ENCODE measurements at places on chromosomes 6 and 20.

- no peak for DNase-seq
Measured at GRCh38 chr6:33166811-33167210, 25.5 kb downstream of the COL11A2 start.

- no peak for DNase-seq
Measured at GRCh38 chr6:57147955-57148858, 23.9 kb upstream of the BAG2 start.

GRCh38 chr6:89145091-89145955, 532 bp upstream of the PM20D2 start:
- no peak for DNase-seq

DNA sequence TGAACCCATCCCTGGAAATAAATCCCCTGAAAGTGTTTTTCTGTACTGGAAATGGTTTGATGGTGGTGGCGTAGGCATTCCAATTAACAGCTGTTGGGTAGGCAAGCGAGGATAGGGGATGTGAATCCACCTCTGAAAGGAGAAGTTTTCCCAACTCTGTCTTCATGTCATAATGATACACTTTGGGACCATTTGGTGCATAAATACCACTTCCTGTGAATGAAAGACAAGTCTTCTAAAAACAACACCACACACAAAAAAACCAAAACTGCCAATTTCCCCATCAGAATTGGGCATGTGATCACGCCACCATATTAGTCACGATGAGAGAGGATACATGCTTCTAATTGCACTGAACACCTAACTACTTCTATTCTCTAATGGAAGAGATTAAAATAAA, 6.4 kb downstream of the VNN2 start:
- DNase-seq, result no peak

GRCh38 chr6:16243055-16243454, 4.7 kb downstream of the GMPR start:
- DNase-seq, result no peak

- no peak for DNase-seq
Measured at GRCh38 chr20:33490023-33490933, at the start of gene CBFA2T2. TSS of gene CBFA2T2 (plus strand) at chr20:33490096. CDS start at chr20:33490268, 172 bp downstream.

DNA sequence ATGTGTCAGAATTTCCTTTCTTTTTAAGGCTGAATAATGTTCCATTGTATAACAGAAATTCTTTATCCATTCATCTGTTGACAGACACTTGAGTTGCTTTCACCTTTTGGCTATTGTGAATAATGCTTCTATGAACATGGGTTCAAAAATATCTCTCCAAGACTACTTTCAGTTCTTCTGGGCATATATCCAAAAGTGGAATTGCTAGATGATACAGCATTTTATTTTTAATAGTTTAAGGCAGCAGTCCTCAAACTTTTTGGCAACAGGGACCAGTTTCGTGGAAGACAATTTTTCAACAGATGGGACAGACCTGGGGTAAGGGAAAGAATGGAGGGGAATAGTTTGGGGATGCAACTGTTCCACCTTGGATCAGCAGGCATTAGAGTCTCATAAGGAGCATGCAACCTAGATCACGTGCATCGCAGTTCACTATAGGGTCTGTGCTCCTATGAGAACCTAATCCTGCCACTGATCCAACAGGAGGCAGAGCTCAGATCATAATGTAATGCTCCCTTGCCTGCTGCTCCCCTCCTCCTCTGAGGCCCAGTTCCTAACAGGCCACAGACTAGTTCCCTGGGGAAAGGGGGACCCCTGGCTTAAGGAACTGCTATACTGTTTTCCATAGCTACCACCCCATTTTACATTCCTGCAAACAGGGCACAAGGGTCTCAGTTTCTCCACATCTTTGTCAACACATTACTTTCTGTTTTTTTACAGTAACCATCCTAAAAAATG, 239.9 kb upstream of the RNF217 start:
- no peak for DNase-seq

- DNase-seq, result no peak
Measured at GRCh38 chr20:33099843-33100538, 20.5 kb downstream of the BPIFB4 start.

GRCh38 chr20:45925821-45926506, 8.5 kb upstream of the PCIF1 start:
- DNase-seq, result no peak

DNA sequence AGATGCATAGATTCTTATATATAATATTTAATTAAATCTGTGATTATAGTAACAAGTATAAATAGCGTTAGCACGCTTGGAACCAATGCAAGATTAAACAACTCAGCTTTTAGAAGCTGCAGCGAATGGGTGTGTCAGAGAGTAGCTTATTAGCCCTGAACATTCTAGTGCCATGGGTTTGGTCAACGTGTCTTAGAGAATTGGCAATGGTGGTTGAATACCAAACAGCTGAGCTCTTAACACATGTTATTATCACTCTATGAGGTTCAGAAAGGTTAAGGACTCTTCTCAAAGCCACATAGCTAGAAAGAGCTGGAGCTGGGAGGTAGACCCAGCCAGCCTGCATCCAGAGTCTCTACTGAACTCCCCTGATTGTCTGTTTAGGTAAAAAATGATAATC, 284.2 kb upstream of the CHD6 start:
- no peak for DNase-seq

DNA sequence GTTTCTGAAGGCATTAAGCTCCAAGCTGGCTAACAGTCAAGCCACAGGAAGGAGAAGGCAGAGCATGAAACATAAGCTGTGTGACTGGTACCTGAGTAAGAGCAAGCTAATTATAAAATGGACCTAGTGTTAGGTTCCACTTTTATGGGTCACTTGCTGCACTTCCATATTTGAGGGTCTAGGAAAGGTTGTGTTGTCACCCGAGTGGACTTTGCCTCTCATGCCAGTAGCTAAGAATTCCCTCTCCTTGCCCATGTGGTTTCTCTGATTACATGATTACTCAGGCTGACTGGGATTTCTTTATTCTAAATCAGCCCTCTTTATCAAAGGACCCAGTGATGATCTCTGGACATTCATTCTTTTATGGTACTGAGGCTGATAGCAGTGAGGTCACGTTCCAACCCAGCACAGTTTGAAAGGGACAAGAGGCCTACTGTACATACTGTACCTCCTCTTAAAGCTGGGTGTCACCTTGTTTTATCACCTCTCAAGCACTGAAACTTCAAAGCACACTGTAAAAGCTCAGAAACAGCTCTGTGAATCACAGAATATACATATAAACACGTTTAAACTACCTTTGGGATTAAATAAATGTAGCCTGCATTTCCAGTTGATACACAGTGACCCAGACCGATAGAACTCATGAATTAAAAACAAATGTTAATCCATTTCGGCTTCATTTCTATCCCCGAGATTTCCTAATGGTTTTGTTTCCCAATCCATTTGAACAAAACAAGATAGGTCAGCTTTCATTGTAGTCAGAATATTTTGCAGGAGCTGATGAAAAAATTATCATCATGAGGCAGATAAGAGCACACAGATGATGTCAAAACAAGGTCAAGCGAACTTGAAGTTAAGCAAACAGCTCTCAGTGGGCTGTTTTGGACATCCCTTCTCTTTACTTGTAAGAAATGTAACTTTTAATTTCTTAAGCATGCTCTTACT, 96.5 kb downstream of the ALDH8A1 start:
- DNase-seq, result no peak

All from activated T-cell treated with anti-CD3 and anti-CD28 coated beads, Interleukin-2, amount 50 U/mL, for 1 hour (primary cell).